ENCODE measurements at places on chromosomes 12 and 14.

GRCh38 chr12:20426957-20427356, 58.6 kb downstream of the PDE3A start:
- DNase-seq = no peak

- DNase-seq = no peak
Measured at GRCh38 chr14:22844221-22845102, 8.1 kb downstream of the MMP14 start.

- no peak for DNase-seq
Measured at GRCh38 chr14:101727611-101728366, 33.7 kb upstream of the PPP2R5C start.

DNA sequence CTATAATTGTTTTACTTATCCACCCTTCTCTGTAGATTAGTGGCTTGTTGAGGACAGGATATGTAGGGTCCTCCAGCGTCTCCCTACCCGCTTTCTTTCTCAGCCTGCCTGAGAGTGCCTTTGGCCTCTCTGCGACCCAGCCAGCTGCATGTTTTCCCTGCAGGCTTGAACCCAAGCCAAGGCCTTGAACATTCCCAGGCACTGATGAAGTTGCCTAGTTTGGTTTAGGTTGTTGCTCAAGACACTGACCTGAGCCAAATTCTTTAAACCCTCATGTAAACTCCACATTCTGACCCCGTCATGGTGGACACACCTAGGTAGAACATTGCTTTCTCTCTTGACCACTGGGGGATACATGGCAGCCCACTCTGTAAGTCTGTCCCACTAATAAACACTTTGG, 33.4 kb upstream of the TXNRD1 start:
- no peak for DNase-seq

DNA sequence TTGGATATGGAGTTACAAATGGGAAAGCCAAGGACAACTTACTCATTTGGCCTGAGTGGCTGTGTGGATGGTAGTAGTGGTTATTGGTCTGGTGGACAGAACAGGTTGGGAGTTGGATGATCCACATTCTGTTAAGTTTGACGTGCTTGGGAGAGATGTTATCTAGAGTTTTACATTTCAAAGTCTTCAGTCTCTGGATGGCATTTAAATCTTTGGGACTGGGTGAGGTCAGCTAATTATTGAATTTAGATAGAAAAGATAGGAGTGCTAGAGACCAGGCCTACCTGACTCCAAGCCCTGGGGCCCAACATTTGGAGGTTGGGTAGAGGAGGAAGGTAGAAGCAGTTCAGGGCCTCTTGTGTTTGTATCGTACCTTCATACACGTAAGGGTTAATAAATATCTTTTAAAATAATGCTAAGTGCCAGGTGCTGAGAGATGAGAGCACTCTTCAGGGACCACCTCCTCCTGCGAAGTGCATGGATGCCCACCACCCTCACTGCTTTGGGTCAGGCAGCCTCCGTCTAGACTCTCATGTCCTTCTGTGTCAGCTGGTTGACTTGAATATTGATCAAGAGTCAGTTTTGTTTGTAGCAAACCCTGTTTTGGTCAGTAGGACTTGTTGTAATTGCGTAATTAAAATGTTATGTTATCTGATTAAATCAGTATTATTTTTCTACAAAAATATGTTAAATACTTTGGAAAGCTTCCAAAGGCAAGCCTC, 460.4 kb upstream of the RGS6 start:
- DNase-seq = no peak

- DNase-seq = no peak
Measured at GRCh38 chr14:38553586-38553985, 297.7 kb upstream of the CLEC14A start.
